ENCODE measurements at places on chromosomes 1 and 21.

DNA sequence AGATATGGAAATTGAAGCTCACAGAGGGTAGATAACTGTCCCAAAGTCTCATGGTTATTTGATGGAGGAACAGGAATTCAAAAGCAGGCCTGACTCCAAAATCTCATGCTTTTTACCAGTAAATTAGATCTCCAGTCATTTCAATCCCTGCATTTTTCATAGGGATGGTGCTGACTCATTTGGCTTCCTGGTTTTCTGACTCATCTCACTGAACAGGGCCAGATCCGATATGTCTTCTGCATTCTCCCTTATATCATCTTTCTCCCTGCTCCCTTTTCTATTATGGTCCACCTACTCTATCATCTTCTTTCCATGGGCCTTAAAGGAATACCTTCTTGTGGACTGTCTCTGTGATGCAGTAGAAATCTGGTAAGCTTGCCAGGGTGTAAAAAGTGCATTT lies 187.2 kb downstream of the FGGY start:
- no peak for DNase-seq

GRCh38 chr1:156260896-156261295 lies 13.0 kb upstream of the PAQR6 start:
- no peak for DNase-seq

DNA sequence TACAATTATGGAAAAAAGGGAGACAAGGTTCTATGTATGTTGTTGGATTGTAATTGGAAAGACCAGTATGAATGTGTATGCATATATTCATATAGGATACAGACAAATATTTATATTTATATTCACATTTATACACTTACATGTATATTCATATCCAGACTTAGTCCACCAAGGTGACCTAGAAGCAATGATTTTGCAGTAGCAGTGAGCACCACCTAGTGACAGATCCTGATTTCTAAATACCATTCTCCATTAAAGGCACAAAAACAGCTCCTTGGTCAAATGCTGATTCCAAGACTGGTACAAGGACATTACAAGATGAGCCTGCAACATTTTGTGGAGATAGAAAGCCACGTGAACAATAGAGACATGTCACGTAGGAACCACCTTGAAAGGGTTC lies 153.4 kb downstream of the SDCCAG8 start:
- no peak for DNase-seq

- DNase-seq, result no peak
Measured at GRCh38 chr1:201530741-201531531, 8.0 kb upstream of the NAV1 start.

GRCh38 chr1:217076902-217077301 lies 353.7 kb upstream of the ESRRG start:
- no peak for DNase-seq

GRCh38 chr1:201542309-201543035 lies 3.5 kb downstream of the NAV1 start:
- DNase-seq, result no peak

DNA sequence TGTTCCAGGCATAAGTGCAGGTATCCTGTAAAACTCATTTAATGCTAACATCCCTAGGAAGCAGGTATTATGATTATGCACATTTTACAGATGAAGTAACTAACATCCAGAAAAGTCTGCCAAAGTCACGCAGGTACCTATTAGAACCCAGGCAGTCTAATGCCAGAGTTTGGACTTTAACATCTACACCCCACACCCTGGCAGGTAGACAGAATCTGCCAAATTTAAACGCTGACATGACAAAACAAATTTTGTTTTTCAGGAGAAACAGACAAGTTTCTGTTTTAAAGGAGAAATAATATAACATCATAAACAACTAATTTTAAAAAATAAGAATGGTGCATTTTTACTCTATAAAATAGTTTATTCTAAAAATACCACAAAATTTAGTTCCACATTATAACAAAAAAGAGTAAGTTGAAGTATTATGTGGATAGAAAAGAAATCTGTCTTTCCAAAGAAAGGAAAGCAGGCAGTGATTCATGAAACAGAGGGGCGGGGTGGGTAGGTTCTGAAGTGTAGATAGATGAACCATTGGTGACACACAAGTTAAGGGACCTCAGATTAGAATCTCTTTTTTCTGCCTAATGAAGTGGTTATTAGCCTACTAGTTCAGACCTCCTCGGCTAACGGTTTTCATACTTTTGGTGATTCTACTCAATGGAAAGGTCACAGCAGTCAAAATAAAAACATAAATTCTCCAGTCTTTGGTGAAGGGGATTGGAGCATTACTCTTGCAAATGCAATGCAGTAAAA lies 1.7 kb downstream of the ASPM start:
- no peak for DNase-seq

GRCh38 chr21:44880405-44881197 lies 7.1 kb upstream of the PTTG1IP start:
- DNase-seq, result peak; percentile 37

DNA sequence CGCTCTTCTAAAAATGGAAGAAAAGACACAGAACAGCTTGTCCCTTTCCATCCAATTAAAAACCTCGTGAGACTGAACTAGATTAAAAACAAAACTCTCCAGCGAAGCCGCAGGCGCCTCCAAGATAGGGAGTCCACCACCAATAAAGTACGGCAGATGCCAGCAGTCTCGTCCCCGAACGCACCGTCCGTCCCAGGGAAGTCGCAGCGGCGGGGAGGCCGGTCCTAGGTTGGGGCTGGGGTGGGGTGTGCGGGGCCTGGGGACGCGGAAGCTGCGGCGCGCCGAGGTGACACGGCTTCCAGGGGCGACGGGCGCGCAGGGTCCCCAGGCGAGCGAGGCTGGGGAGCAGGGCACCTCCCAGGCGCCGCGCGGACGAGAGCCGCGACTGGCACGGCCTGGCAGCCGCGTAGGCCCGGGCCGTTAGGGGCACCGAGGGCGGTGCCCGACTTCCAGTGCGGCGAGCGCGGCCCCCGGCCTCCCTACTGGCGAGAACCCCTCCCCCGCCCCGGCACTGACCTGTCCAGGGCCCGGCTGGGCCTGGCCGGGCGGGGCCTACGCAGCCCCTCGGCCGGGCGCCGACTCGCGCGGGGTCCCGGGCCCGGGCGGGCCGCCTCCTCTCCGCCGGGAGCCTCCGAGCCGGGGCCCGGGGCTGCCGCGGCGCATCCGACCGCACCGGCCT lies 28.3 kb upstream of the A3GALT2 start:
- peak; percentile 31 for DNase-seq

- DNase-seq, result no peak
Measured at GRCh38 chr21:42003051-42003461, 7.1 kb downstream of the ZBTB21 start.

DNA sequence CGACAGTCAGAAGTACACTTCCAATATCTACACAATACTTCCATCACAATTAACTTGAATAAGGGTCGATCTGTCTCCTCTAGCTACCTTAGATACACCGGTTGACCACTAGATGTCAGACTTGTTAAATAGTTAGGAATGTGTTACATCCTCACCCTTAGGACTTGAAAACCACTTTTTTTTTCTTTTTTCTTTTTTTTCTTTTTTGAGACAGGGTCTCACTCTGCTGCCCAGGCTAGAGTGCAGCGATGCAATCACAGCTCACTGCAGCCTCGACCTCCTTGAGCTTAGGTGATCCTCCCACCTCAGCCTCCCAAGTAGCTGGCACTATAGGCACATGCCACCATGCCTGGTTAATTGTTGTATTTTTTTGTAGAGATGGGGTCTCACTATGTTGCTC lies 120.4 kb upstream of the GREM2 start:
- no peak for DNase-seq

GRCh38 chr1:153805886-153806719 lies 30.9 kb downstream of the SLC27A3 start:
- DNase-seq, result no peak

DNA sequence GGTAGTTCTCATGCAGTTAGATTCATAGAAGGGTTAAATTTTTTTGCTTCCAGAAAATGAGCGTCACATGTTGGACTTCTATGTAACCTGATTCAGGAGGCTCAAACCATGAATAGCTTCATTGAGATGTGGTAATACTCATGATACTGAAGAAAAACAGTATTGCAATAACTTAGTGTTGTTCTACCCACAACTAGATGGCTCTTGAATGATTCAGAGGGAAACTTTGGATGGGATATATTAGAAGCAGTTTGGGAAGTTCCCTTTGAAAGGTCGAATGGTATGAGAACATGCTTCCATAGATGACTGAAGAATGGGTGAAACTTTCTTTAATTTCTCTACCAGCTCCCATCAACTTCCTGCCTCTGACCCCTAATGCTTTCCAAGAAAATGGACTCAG lies 211.7 kb upstream of the PTGFR start:
- no peak for DNase-seq

DNA sequence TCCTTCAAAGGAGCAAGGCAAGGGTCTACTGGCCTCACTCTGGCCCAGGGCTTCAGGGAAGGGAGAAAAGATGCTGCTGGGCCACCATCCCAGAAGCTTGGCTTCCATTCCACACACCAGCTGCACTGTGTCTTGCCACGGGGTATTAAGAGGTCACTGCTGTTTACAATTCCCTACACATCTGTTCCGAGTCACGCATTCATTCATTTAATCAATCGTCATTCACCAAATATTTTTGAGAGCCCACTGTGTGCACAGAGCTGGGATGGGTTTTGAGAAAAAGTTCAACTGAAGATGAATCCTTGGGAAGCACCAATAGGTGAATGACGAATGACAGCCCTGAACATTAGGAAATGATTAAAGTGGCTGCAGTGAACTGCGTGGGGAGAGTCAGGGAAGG lies 101.7 kb downstream of the NAV1 start:
- no peak for DNase-seq

DNA sequence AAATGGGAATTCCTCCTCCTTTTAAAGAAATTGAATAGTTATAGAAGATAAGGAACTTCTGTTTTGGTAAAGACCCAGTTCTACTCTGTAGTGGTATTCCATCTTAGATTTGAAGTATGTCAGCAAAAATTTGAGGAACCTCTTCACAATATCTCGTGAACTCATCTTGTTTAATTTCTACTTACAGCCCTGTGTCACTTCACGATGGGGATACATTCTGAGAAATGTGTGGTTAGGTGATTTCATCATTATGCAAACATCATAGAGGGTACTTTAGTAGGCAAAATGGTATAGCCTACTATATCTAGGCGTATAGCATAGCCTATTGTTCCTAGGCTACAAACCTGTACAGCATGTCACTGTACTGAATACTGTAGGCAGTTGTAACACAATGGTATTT lies 36.0 kb downstream of the ALG6 start:
- no peak for DNase-seq

- no peak for DNase-seq
Measured at GRCh38 chr1:53891678-53892077, 2.1 kb upstream of the YIPF1 start.

GRCh38 chr21:33948096-33948950 lies 32.7 kb upstream of the ATP5PO start:
- DNase-seq, result peak; percentile 90

- peak; percentile 9 for DNase-seq
Measured at GRCh38 chr1:23657659-23658275, 33.8 kb upstream of the RPL11 start.

DNA sequence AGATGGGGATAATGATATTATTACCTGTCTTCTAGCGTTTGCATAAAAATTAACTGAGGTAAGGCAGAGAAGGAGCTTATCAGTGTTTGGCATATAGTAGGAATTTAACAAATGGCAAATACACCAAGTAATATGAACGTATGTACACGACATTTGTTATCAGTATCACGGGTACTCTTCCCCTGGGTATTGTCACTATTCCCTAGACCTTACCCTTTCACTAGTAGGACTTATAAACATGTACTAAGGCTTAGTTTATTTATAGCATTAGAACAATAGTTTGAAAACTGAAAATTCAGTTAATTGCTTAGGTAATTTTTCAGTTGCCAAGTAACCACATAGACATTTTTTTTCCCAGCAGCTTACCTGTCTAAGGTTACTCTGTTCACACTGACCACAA lies 187.0 kb downstream of the KCTD3 start:
- DNase-seq, result no peak

DNA sequence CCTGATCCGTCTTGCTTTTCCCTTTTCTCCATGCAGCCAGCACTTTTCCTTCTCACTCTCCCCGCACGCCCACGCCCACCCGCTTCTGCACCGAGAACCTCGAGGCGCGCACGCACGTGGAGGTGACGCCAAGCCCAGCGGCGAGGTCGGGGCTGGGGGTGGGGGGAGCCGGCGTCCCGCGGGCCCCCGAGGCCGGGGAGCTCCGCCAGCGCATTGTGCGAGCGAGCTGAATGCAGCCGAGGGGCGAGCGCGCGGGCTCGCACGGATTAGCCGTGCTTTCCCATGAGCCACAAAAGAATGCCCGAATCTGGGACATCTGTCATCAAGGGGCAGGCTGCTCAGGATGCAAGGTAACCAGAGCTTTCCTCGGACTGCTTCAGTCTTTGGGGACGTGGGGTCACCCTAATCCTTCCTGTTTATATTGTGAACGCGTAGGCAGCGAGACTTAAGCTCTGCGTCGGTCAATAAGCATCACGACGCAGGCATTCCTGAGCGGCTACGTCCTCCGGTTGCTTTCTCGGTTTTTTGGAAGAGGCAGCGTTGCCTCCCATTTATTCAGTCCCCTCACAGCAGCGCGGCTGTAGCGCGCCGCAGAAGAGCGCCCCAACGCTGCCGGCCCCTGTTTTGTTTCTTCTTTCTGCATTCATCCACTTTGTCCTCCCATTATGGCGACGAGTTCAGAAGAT lies 67.3 kb upstream of the AKT3 start:
- DNase-seq, result no peak

DNA sequence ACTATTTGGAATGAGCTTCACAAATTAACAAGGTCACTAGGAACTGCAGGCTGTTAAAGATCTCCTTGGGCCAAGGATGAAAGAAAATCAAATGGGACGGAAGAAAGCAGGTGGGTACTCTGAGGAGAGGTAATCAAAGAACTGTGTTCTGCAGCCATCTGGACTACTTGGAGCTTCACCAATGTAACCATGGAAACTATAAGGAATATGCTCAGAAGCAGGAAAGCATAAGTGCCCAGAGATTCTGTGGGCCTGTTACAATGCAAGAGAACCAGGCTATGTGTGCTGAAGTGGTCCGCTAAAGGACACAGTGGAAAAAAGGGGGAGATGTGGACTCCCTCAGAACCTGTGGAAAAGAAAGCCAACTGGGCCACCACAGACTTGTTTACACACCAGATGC lies 238.5 kb downstream of the PTGER3 start:
- no peak for DNase-seq

- DNase-seq, result no peak
Measured at GRCh38 chr1:210144736-210145135, 87.9 kb upstream of the SERTAD4 start.

GRCh38 chr1:230108580-230108979 lies 41.5 kb downstream of the GALNT2 start:
- DNase-seq, result no peak

Data from CD8-positive, alpha-beta T cell (primary cell).